Neural crest cell (in vitro differentiated cells): ENCODE measurements at places on chromosomes 7 and 10.

GRCh38 chr10:48399056-48399541 lies 92.6 kb downstream of the MAPK8 start:
- peak; percentile 1 for DNase-seq

- no peak for DNase-seq
Measured at GRCh38 chr10:14309593-14309992, 21.1 kb downstream of the FRMD4A start.

DNA sequence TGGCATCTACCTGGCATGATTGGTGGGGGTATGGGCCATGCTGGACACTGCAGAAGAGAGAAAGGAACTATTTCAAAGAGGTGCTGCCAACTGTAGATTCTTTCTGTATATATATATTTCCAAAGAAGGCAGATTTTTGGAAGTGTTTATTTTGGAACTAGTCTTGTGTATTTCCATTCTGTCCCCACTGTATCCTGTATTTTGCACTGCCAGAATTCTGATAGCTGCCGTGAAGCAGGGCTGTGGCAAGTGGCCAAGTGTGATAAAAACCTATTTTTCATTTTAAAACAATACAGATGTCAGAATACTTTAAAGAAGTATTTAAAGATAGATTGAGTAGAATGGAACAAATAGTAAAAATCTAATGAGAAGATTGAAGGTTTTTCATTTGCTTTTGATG lies 17.1 kb downstream of the MCU start:
- DNase-seq = no peak

- no peak for DNase-seq
Measured at GRCh38 chr10:126118476-126118875, 222.1 kb downstream of the FANK1 start.

DNA sequence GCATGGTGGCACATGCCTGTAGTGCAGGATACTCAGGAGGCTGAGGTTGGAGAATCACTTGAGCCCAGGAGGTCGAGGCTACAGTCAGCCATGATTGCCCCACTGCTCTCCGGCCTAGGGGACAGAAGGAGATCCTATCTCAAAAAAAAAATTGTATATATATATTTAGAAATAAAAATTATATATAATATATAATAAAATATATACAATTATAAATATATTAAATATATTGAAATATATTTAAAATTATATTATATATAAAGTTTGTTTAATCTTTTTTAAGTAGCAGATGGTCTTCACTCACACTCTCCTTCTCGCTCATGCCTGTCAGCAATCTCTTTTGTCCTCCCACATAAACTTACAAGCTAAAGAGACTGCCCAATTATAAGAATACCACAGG lies 58.5 kb downstream of the LMBR1 start:
- DNase-seq = no peak

GRCh38 chr7:73342645-73343044 lies 14.7 kb downstream of the FKBP6 start:
- no peak for DNase-seq

DNA sequence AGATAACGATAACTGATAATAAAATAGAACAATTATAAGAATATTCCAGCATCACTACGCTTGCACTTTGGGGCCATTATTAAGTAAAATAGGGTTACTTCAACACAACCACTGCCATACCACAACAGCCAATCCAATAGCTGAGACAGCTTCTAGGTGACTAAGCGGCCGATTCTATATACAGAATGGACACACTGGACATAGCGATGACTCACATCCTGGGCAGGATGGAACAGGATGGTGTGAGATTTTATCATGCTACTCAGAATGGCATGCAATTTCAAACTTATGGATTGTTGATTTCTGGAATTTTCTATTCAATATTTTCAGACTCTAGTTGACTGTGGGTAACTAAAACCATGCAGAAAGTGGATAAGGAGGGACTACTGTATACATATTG lies 920.9 kb downstream of the LRMDA start:
- no peak for DNase-seq

DNA sequence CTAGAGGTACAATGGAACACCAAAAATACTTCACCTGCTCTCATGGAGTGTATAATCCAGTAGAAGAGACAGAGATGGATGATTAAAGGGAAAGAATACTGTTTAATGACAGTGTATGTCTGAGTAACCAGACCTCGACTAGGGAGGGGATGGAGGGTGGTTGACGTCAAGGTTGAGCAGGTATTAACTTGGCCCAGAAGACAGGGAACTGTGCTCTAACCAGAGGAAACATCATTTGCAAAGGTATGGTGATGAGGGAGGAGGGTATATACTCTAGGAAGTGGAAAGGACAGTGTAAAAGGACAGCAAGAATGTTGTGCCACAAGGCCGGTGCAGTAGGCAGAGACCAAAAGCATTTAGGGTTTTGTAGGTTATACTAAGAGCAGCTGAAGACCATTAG lies 2.9 kb downstream of the MIOS start:
- DNase-seq = no peak

- DNase-seq = no peak
Measured at GRCh38 chr10:119125942-119126341, 22.0 kb downstream of the DENND10 start.

DNA sequence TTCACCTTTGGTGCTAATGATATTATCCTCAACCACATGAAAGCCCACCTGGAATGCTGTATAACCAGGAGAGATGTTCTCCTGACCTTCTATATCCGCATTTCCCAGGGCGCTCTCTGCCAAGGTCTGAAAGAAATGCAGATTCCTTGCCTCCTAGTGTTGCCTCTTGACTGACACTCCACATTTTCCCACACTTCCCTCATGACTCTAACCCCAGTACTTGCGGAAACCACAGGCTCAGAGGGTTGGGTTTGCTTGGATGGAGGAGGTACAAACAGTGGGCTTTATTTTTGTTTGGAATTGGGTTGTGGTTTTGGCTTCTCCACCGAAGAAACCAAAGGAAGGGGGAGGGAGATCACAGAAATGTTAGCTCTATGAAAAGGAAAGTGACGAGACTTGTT lies 222.9 kb upstream of the CELF2 start:
- DNase-seq = no peak

GRCh38 chr10:45447416-45447815 lies 73.4 kb downstream of the ALOX5 start:
- DNase-seq = no peak

DNA sequence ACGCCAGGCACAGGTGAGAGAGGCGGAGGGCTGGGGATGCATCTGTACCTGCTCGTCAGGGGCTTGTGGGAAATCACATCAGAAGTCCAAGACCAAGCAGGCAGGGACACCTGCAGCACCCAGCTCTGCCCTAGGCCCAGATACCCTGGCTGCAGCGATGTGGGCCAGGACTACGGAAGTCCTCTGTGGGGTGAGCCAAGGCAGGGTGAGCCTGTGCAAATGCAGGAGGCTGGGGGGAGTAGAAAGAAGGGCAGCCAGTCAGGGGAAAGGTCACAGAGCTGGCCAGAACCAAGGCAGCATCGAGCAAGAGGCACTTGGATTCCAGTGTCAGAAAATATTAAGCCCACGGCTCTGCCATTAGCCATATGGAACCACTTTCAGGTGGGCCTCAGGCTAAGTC lies 85.2 kb downstream of the TNS3 start:
- DNase-seq = no peak

DNA sequence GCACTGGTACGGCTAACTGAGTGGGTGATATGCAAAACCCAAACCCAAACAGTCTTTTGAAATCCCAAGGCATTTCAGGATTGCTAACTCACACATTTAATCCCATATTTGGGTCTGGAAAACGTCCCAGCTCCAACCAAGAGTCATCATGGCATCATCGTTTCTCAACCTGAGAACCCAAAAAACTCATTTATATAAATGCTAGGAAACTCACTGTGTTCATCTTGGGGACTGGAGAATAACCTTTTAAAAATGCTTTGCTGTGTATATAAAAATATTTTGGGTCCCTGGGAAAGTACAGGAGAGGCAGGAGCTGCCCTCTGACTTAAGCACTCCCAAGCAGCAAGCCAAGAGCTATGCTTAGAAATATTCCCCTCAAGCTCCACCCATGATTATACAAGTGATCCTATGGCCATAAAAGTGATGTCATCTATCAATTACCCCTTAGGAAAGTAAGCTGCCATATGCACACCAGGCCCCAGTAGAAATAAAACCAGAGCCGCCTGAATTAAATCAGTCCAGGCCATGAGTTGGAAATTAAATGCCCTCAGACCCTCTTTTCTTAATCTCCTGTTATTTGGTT lies 352.1 kb downstream of the FRMD4A start:
- DNase-seq = no peak

DNA sequence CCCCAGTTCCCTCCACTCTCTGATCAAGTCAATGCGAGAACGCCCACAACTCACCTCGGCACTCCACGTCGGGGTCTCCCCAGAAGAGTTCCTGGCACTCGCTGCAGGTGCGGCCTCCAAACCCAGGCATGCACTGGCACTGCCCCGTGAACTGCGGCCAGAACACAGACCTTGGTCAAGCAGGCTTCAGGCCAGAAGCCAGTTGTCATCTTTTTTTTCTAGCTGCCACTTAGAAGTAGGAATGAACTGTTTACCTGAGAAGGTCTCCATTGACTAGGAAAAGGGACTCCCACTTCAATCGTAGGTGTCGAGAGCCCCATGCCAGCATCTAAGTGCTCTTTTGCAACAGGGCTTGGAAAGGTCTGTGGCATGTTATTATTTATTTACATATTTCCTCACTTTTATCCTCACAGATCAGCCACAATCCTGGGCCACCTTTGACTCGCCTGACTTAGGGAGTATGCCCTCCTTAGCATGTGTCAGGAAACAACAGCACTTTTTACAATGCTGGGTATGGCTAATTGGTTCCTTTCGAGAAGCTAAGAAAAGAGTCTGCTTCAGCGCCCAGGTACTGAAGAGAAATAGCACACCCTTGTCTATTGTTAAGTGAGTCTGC lies 51.7 kb downstream of the LAMB1 start:
- DNase-seq = no peak

- no peak for DNase-seq
Measured at GRCh38 chr10:44889834-44890233, 21.3 kb upstream of the TMEM72 start.

DNA sequence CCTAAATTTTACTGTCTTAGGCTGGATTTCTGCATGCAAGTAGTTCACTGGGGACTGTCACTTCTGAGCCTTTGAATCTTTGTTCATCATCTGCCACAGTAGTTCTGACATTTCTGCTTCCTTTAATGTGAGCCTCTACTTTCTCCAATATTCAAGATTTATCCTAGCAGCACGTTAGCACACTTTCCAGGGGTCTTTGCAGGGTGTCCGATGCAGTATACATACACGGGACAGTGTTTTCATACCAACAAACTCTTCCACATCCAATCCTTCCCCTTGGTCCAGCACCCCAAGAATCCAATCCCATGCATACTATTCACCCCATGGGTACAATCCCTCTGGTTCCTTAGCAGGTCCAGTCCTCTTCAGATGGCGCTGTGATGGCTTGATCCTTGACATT lies 22.7 kb upstream of the NPTX2 start:
- DNase-seq = no peak

GRCh38 chr10:97633921-97634320 lies 621 bp upstream of the MORN4 start:
- peak; percentile 3 for DNase-seq

DNA sequence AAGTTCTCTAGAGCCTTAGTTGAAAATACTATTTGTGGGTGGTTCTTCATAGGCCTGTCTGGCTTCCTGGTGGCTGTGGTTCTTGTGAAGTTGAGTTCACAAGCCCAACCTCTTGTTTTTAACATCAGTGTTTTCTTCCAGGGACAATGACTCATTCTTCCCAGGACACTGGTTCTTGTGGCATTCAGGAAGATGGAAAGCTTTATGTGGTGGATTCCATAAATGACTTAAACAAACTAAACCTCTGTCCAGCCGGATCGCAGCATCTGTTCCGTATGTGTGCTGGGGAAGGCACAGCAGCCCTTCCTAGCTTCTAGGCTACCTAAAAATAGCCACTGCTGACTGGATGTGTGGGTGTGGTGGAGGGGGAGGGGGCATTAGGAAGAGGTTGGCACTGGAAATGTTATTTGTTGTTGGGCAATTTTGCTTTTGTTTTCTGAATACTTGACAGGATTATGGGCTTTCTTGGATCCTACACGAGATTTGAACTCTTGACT lies 3.9 kb downstream of the LSMEM1 start:
- no peak for DNase-seq

DNA sequence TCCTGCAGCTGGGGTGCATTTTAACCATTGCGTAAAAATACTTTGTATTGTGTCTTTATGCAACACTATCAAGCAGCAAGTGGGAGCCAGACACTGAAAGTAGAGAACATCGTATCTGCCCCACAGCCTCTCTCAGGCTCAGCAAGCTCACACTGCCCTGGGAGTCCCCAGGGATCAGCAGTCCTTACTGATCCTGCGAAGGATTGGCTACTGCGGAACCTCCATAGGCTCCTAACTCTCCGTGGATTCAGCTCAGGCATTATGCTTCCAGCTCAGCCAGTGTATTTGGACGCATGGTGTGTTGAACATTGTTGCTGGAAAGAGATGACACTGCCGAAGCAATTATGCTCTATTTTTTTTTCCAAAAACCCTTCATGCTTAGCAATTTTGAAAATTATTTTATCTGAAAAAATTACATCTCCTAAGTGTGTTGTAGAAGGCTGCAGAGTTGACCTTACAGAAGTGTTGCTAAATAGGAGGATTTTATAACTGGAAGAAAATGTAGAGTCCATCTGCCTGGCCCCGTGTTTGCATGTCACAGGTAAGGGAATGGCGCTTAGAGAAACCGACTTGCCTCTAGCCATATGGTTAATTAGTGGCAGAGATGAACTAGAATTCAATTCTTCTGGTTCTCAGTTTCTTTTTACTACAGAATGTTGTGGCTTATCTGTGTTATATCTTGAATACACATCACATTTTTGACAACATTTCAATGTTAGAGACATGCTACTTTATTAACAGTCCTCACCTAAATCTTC lies 276.4 kb upstream of the COBL start:
- no peak for DNase-seq

- no peak for DNase-seq
Measured at GRCh38 chr7:82049891-82050533, 280.2 kb upstream of the HGF start.

GRCh38 chr10:79181698-79182521 lies 113.1 kb downstream of the ZMIZ1 start:
- DNase-seq = no peak

- no peak for DNase-seq
Measured at GRCh38 chr7:21345361-21345760, 82.5 kb upstream of the SP4 start.

- DNase-seq = no peak
Measured at GRCh38 chr10:119313644-119314043, 106.3 kb downstream of the GRK5 start.

GRCh38 chr7:57211428-57212100 lies 79.3 kb upstream of the ZNF479 start:
- DNase-seq = no peak

DNA sequence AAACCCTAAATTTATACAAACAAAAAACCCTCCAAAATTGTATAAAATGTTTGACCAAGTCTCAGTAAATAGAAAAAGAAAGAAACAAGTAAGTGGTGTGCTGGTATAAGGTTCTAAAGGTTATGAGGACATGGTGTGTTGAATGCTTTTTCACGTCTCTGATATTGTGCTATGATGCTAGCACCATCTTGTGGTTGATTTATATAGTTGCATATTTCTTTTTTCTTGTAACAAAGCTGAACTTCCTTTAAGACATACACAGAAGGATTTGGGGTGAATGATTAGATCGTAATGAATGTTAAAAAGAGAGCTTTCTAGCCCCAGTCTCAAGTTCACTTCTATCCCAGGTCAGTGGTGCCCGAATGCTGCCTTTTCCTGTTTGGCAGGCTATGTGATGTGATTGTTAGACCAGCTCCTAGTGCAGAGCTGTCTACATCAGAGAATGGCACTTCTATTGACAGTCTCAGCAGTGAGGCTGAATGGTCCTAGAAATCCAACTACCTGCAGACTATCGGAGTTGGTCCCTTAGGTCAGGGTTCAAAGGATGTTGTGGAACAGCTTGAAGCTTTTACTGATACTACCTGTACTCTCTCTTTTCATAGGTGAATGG lies 25.0 kb downstream of the VTI1A start:
- no peak for DNase-seq
